ENCODE measurements at places on chromosomes 3 and 15.

- DNase-seq, result no peak
Observed at GRCh38 chr3:13512451-13512850, 32.3 kb downstream of the HDAC11 start.

GRCh38 chr15:59609730-59610712 lies 1.6 kb upstream of the GCNT3 start:
- DNase-seq, result no peak

DNA sequence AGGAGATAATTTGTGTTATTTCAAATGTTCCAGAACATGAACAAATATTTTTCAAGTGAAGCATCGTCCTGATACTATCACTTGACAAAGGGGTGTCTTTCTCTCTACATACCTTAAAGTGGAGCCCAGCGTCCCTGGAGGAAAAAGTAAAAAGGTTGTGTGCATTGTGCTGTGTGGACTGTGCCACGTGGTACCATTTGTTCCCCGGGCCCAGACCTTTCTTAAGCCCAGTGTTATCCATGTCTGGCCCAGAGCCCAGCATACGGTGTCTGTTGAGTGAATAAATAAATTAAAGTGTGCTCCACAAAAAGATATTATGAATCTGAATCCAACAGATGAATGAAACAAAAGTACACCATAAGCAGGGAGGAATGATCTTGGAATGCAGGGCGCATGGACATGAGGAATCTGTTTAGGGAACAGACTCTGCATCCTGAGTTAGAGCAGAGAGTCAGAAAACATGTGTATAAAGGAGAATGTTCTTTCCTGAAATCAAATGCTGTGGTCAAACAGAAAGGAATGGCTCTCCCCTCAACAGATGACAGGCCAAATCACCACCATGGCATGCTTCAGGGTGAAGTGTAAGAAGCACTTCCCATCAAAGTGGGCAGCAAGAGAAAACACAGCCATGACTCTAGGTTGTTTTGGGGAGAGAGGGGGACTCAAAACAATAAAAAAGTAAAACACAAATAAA lies 8.1 kb upstream of the PRSS50 start:
- DNase-seq, result no peak

DNA sequence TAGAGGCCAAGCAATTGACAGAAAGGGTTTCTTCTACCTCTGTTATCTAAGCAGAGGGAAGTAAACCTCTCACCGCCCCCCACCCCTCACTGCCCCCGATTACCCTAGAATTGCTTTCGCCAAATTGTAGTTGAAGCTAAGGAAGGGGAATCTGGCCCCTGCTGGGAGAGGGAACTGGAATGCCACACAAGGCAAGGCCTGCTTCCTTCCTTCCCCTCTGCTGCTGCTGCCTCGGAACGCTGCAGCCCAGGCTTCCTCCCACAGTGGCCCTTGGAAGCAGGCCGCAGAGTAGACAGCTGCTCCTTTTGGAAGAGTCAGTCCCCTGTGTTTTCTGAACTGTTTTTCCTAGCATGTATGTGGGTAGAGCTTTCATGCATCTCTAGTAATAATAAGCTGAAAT lies 21.6 kb downstream of the RLBP1 start:
- no peak for DNase-seq

GRCh38 chr3:161265916-161266571 lies 44.9 kb downstream of the NMD3 start:
- DNase-seq, result no peak

GRCh38 chr15:73983211-73983727 lies 8.8 kb downstream of the STOML1 start:
- DNase-seq, result no peak

DNA sequence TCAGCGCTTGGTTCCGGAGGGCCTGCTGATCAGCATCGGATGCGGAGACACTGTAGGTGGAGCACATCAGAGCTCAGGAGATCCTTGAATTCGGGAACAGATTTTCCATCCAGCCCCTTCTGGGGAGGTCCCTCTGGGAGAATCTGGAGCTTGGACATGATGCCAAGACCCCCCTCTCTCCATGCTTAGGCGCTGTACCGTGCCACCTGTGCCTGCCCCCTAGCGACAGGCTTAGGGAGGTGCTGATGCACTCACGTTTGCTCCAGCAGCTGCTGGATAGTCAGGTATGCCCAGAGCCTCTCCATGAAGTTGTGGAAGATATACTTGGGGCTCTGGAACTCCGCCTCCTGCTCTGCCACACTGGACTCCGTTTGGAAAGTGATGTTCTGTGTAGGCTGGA lies 9.7 kb downstream of the ITIH4 start:
- DNase-seq, result no peak

GRCh38 chr3:10306156-10306555 lies 13.4 kb upstream of the GHRL start:
- no peak for DNase-seq

DNA sequence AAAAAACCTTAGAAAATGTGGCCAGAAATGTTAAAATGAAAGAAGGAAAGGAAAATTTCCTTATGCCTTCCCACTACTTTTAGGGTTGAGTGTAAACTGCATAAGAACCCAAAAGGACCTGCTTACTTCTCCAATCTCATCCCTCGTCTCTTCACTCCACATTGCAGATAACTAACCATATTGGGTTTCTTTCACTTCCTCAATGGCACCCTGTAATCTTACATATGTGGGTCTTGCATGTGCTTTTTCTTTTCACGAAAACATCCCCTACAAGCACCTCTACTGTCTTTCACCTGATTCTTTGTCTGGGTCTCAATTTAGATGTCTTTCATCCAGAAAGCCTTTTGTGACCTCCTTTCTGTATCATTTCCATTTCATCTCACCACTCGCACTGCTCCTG lies 23.1 kb downstream of the EOMES start:
- no peak for DNase-seq

DNA sequence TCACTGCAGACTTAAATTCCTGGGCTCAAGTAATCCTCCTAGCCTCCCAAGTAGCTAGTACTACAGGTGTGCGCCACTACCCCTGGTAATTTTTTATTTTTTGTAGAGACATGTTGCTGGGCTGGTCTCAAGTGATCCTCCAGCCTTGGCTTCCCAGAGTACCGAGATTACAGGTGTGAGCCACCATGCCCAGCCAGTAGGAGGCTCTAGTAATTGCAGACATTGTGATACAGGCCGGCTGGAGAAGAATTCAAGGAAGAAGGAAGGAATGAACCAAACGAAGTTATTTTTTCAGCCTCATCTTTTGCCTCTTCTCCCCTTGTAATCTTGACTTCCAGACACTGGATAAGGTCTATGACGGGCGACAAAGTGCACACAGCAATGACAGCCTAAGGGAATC lies 3.2 kb upstream of the PPP4R2 start:
- no peak for DNase-seq

Data from activated T-helper 9 cell treated with anti-CD3 and anti-CD28 coated beads, Interleukin-2, amount 50 U/mL, for 16 hours (primary cell).